CD4-positive, alpha-beta T cell treated with Interferon gamma for 1 hour (primary cell): ENCODE measurements at places on chromosomes 4 and X.

DNA sequence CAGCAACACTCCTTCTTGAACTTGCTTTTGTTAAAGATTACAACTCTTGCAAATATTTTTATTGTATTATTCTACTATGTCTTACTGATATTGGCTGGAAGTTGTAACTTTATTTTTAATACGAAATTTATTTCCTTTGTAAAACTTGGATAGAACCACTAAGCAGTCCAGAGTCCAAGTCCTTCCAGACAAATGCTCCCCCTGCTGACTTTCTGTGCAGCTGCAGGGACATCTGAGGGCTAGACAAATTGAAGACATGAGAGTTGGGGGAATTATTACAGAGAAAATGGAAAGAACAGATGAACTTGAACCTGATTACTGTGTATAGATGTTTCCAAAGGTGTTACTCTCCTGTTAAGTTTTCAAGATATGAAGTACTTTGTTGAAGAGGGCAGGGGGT lies 238.8 kb downstream of the GRIA3 start:
- no peak for DNase-seq

DNA sequence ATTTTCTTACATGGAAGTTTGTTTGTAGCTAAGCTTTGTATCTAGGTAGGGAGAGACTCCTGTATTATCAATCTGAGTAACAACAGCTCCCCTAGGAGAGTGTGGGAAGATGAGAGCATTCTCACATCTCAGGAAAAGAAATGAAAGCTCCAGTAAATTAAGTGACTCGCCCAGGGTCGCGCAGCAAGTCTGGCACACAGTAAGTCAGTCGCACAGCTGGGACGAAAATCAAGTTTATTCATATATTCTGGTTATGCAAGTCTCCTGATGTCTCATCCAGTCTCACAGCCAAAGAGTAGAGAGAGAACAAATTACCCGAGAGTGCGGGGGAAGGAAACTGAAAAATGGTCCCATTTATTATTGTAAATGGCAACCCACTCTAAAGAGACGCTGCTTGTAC lies 216.1 kb downstream of the STK32B start:
- no peak for DNase-seq

GRCh38 chr4:8477676-8478075 lies 37.1 kb downstream of the TRMT44 start:
- no peak for DNase-seq

DNA sequence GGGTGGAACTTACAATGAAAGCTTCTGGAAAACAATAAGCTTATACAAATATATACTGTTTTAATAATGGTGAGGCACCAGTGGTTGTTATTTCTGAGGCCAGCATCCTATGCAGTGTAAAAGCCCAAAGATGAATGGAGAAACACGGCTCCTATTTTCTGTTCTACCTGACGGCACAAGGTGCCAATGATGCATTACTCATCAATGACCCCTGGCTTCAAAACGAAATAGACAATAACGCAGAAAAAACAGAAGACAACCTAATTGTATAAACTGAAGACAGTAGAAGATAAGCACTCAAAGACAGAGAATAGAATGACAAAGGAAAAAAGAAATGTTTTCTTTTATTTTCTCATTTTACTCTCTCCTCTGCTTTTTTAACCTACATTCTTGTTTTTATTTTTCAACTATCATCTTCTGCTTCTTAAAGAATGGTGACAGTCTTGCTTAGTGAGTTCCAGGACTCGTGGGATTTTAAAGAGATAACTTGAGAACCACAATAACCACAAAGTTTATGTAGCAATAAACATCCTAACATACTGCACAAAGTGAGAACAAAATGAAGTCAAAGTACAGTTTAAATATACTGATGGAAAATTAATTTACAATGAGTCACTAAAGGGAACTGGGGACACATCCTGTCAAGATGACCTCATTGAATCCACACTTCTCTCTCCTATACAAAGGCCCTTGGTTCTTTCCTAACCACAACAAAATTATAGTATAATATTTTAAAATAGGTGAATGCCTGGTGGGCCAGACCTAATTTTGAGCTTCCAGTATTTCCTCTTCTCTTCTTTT lies 169.8 kb downstream of the BTC start:
- no peak for DNase-seq
